Stimulated activated CD4-positive, alpha-beta T cell treated with anti-CD3 and anti-CD28 coated beads, Interleukin-12 subunit alpha, Interleukin-12 subunit beta, amount 100 ng/mL, for 24 hours (primary cell): ENCODE measurements at places on chromosomes 13 and 19.
A peak's percentile ranks its signal among the peaks of the same experiment; 100 is the strongest.

GRCh38 chr13:100128373-100128772 lies 39.5 kb downstream of the PCCA start:
- no peak for DNase-seq

DNA sequence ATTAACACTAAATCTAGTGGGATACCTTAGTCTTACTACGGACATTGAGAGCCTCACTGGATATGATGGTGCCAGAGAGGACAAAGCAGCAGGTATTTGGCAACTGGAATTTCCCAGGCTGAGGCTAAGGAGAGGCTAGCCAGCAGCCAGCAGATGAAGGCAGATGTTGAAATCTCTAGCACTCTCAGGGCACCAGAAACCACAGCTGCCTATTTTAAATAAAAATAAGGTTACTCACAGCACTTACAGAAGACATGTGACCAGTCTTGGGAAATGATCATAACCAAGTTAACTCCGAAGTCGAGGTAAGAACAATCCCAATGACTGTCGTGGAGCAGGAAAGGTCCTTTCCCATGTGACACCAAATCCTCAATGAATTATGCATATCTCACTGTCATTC lies 1726.0 kb downstream of the EFNB2 start:
- DNase-seq, result no peak

- no peak for DNase-seq
Measured at GRCh38 chr19:54707962-54708361, 16.3 kb upstream of the KIR3DL3 start.

DNA sequence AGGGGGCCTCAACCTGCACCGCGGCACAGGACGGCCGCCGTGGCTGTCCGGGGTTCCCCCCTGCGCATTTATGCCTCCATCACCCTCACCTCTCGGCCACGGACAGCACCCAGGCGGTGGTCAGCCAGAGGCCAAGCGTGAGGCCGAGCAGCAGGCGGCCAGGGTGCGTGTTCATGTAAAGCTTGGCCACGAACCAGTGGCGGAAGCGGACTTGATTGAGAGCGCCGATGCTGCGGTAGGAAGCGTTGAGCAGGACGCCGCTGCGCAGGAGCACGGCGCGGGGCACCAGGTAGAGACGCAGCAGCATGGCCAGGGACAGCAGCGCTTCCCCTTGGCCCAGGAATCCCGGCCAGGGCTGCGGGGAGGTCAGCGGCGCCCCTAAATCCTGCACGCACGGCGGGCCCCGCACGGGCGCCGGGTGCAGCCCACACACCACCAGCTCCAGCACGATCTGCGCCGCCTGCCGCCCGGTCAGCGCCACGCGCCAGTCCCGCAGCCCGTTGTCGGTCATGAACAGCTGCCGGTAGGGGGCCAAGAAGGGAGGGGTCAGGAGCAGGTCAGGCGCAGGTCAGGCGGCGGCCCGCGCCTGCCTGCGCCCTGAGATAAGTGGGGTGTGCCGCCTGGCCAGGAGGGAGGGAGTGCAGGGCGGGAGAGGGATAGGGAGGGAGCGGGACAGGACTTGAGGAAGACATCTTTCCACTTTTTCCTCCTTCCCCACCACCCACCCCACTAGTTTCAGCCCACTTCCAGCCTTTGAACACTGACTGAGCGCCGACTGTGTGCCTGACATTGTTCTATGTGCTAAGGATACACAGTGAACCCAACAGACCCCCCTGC lies 6.5 kb downstream of the KCNN4 start:
- no peak for DNase-seq

DNA sequence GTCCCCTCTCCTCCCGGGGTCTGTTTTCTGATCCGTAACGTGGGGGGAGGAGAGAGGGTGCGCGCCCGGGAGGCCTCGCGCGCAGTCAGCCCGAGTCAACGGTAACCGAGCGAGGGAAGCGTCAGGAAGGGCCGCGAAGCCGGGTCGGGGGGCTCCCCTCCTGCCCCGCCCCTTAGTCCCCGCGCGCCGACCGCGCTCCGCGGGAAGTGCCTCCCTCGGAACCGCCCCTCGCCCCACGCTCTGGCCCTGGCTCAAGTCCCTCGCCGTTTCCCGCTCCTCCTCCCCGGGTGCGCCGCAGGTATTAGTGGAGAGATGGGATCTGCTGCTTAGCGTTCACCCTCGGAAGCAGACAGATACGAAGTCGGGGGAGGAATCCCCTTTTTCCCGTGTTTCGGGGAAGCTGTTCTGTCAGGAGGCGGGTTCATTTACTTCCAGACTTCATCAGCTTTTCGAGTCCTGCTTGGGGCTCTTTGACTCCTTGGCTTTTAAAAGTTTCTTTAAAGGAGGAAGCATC lies 770 bp downstream of the HNRNPM start:
- peak; percentile 32 for DNase-seq

DNA sequence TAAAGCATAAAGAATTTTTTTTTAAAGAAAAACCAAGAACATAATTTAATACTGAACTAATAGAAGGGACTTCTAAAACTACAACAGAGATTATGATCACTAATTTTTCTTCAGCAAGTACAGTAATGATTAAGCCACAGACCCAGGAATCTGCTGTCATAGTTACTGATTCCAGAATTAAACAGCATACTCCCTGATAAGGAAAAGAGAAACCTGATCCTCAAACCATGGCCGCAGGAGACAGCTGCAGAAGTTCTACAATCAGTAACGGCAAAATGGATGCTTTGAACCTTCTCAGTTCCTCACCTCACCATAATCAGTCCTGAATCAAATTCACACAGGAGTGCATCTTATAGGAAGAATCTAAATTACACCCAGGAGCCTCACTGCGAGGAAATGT lies 939.0 kb upstream of the SLITRK1 start:
- no peak for DNase-seq

DNA sequence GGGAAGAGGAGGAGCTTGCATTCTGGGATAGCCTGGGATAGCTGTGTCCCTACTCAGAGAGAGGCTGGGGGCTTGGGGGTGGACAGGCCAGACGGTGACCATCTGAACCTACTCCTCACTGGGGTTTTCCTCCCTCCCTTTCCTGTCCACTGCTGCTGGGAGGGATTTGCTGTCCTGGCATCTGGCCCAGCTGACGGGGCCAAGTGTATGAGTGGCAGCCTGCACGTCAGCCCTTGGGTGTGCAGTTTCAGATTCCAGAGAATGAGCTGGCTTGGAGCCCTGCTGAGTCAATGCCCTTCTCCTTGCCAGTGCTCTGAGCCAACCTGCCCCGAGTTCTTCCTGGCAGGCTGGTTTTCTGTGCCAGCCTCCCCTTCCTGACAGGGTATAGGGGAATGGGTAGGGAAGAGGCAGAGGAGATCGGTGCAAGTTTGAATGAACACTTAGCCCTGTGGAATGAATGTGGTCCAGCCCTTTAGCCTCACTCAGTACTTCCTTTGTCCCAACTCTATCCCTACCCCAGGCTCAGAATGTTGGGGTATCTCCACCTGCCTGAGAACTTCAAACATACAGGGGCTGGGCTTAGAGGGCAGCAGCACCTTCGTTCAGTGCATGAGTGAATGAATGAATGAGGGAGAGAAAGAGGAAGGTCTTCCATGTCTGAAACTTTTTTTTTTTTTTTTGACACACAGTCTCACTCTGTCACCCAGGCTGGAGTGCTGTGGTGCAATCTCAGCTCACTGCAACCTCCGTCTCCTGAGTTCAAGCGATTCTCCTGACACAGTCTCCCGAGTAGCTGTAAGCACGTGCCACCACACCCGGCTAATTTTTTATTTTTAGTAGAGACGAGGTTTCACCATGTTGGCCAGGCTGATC lies 1.8 kb upstream of the ANGPTL4 start:
- DNase-seq, result no peak

DNA sequence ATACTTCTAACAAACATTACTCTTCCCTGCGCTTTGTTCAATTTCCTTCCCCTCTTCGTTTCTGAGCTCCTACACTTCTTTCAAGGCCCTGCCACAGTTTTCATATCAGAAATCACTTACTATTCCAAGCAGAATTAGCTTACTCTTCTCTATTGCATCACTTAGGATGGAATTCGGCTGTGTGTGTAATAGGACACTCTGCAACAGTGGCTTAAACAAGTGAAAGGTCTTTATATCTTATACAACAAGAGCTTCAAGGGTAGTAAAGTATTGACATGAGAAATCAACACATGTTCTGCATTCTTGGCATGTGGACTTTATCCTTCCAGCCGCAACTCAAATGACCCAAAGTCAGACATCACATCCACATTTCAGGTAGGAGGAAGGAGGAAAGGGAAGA lies 279.6 kb downstream of the PCDH20 start:
- no peak for DNase-seq

DNA sequence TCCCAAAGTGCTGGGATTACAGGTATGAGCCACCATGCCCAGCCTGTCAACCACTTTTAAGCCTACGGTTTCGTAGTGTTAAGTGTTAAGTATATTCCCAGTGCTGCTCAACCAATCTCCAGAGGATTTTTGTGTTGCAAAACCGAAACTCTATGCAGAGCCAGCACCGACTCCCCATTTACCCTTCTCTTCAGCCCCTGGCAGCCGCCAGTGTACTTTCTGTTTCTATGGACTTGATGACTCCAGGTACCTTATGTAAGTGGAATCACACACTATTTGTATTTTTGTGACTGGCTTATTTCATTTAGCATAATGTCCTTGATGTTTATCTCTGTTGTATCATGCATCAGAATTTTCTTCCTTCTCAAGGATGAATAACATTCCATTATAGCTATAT lies 1.1 kb downstream of the SULT2A1 start:
- no peak for DNase-seq

GRCh38 chr13:51552027-51552426 lies 32.2 kb upstream of the WDFY2 start:
- no peak for DNase-seq

- DNase-seq, result no peak
Measured at GRCh38 chr13:24748061-24748400, 15.9 kb upstream of the RNF17 start.

DNA sequence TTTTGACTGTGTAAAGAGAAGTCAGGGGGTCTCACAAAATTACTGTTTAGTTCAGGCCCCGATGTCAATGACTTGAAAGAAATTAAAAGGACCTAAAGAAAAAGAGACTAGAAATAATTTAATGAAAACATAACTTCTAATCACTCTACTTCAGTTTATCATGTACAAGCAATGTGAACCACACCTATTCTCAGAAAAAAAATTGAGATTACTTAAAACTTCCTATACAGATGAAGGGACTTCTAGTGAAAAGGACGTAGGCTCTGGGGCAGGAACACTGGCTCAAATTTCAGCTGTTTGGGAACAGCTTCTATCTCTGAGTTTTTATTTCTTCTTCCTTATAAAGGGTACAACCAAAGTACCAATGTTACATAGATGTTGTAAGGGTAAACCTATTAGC lies 38.0 kb downstream of the TPT1 start:
- no peak for DNase-seq

GRCh38 chr19:35017507-35017906 lies 12.8 kb upstream of the SCN1B start:
- no peak for DNase-seq

GRCh38 chr13:95296326-95296925 lies 4.8 kb downstream of the ABCC4 start:
- no peak for DNase-seq

DNA sequence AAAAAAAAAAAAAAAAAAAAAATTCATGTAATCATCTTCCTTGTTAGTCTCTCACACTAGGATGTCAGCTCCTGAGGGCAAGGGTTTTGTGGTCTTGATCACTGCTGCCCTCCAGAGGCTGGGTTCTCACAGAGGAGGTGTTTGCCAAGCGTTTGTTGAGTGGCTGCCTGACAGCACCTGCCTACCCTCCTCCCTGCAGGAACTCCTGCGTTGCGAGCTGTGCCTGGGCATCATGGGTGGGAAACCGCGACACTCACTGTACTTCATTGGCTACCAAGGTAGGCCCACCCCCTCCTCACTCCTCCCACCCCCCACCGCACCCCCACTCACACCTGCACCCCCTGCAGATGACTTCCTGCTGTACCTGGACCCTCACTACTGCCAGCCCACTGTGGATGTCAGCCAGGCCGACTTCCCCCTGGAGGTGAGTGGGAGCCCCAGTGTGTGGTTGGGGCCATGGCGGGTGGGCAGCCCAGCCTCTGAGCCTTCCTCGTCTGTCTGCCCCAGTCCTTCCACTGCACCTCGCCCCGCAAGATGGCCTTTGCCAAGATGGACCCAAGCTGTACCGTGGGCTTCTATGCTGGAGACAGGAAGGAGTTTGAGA lies 8.1 kb downstream of the ATG4D start:
- DNase-seq, result no peak

GRCh38 chr19:53254411-53255341 lies at the start of gene ZNF677:
TSS of gene ZNF677 (minus strand) at chr19:53254873. CDS start at chr19:53251550, 3,323 bp downstream.
- peak; percentile 64 for DNase-seq

- DNase-seq, result no peak
Measured at GRCh38 chr19:1283207-1283916, 2.3 kb upstream of the EFNA2 start.

DNA sequence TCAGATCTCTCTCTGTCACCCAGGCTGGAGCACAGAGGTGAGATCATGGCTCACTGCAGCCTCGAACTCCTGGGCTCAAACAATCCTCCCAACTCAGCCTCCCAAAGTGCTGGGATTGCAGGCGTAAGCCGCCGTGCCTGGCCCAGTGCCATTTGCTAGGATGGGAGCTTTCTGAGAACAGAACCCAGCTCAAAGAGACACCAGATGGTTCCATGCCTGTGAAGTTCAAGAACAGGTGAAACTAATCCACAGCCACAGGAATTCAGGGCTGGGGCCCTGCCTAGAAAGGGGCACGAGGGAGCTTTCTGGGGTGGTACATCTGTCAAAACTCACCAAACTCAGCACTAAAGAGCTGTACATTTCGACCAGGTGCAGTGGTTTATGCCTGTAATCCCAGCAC lies 4.2 kb downstream of the SLC7A9 start:
- DNase-seq, result no peak

DNA sequence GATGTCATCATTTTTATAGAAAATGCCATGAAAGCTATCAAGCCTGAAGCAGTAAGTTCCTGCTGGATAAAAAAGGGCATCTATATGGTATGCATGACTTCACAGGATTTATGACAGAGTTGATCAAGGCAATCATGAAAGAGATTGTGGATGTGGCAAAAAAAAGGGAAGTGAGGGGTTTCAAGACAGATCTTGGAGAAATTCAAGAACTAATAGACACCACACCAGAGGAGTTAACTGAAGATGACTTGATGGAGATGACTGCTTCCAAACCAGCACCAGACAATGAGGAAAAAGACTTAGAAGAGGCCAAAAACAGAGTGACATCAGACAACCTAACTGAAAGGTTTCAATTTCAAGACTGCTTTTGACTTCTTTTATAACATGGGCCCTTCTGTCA lies 691.1 kb upstream of the SLC10A2 start:
- no peak for DNase-seq

DNA sequence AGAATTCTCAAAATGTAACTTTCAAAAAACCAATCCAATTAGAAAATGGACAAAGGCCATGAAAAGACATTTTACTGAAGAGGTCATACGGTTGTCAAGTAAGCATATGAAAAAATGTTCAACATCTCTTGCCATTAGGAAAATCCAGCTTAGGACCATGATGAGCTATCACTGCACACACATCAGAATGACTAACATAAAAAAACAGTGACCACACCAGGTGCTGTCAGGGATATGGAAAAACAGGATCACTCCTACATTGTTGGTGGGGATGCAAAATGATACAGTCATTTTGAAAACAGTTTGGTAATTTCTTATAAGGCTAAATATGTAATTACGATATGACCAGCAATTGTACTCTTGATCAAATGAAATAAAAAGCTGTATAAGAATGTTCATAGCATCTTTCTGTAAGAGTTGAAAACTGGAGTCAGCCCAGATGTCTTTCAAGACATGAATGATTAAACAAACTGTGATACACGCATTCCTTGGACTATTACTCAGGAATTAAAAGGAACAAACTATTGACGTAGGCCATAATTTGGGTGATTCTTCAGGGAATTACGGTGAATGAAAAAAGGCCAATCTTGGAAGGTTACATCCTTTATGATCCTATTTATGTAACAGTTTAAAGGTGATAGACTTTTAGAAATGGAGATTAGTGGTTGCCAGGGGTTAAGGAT lies 26.9 kb upstream of the RCBTB2 start:
- no peak for DNase-seq

- no peak for DNase-seq
Measured at GRCh38 chr13:35028338-35028867, 86.3 kb downstream of the NBEA start.
